ENCODE measurements at places on chromosomes 13 and 19.

DNA sequence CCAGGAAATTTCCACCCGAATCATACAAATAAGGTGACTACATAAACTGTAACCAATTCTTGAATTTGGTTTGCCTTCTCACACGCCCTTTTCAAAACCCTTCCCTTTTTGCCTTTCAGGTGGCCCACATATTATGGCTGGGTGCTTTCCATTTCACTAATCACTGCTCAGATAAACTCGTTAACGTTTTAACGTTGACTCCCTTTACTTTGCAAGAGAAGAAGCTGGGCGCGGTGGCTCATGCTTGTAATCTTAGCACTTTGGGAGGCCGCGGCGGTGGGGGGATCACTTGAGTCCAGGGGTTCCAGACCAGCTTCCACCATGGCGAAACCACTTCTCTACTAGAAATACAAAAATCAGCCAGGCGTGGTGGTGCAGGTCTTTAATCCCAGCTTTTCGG is 19.8 kb upstream of the ZNF91 start:
- DNase-seq, result no peak

- no peak for DNase-seq
Observed at GRCh38 chr13:74070513-74070912, 63.7 kb downstream of the KLF12 start.

DNA sequence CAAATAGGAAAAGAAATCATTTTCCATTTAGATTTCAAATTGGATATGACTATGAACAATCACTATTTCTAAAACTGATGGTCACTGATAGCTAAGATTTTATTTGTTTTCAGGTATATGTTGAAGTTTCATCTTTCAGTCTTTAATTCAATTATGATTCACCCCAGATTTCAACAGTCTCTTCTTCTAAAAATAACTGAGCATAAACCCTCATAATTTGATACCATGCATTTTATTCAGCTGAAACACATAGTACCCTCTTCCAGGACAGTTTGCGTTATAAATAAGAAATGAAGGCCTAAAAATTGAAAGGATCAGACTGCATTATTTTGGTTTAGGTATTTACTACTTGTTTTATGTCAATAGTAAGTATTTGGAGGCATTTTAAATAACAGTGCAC is 428.5 kb upstream of the NBEA start:
- no peak for DNase-seq

- DNase-seq, result no peak
Observed at GRCh38 chr13:110354123-110354627, 47.1 kb downstream of the COL4A2 start.

DNA sequence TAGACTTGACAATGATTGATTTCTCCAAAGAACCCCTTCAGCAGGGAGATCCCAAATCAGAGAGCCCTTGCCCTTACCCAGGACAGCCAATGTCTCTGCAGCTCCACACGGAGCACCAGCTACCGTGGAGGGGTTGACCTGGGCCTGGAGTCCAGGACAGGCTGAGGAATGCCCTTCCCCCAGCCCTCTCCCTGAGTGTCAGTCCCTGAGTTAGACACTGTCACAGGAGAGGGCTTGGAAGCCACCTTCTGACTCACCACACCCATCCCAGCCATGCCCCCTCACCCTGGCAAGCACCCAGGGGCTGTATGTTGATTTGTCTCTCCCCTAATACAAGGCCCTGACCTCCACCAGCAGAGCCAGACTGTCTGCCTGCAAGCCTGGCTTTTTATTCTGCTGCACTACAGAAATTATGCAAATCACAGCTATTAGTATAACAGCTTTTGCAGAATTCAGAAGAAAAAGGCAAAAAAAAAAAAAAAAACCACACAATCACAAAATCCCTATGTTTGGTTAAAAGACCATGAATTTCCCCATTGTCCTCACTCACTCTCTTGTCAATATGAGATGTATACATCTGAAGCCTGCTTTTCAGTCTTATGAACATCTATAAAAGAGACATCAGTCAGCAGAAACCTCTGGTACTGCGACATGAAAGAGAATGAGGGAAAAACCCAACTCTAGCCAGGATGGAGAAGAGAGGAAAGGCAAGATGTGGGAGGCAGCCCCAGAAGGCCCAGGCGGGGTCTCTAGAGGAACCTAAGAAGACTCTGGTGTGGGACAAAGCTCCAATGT is 240.7 kb downstream of the UQCRFS1 start:
- DNase-seq, result no peak

- DNase-seq, result no peak
Observed at GRCh38 chr13:45482571-45483173, 17.9 kb downstream of the COG3 start.

GRCh38 chr13:108768035-108768434 is 138.6 kb downstream of the MYO16 start:
- no peak for DNase-seq

Data from suppressor macrophage (primary cell).